ENCODE measurements at places on chromosomes 1 and 21.
A peak's percentile ranks its signal among the peaks of the same experiment; 100 is the strongest.

- DNase-seq, result peak; percentile 13
- H3K27me3 ChIP-seq, result no peaks in the 10 kb centered on the region
- no peaks in the 10 kb centered on the region for H3K36me3 ChIP-seq
- H3K4me1 ChIP-seq, result no peaks in the 10 kb centered on the region
- no peak overlapping the region for H3K27ac ChIP-seq
Measured at GRCh38 chr1:233477359-233477758, 136.5 kb upstream of the KCNK1 start.

GRCh38 chr1:19388980-19389379 is 76.9 kb downstream of the SLC66A1 start:
- peaks cover 11% of the 10 kb centered on the region for H3K36me3 ChIP-seq
- no peak for DNase-seq
- peaks cover 47% of the 10 kb centered on the region for H3K4me1 ChIP-seq
- no peak overlapping the region for H3K27ac ChIP-seq
- H3K27me3 ChIP-seq, result no peaks in the 10 kb centered on the region

GRCh38 chr1:93483606-93484005 is 35.7 kb downstream of the FNBP1L start:
- H3K27ac ChIP-seq, result no peak overlapping the region
- peak; percentile 2 for DNase-seq
- H3K36me3 ChIP-seq, result no peaks in the 10 kb centered on the region

- H3K4me1 ChIP-seq, result no peaks in the 10 kb centered on the region
- H3K36me3 ChIP-seq, result no peaks in the 10 kb centered on the region
- DNase-seq, result no peak
- H3K4me3 ChIP-seq, result no peak overlapping the region
Measured at GRCh38 chr1:195851804-195852203, 756.4 kb downstream of the KCNT2 start.

DNA sequence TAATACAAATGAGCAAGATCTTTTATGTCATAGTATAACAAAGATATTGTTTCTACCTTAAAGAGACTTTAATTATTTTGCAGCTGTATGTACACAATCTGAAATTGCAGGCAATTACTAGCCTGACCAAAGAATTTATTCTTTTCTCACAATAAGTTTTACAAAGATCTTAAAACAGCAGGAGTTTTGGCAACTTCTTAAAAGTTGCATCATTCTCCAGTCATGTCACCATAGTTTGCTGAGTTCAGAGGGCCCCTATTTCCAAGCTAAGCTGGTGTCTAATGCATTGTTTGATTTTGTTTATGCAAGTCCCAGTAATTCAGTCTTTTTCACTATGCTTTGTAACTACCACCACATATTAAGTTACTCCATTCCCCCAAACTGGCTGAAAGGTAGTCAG is 114.8 kb downstream of the DNAH14 start:
- H3K27ac ChIP-seq, result no peak overlapping the region
- H3K4me3 ChIP-seq, result no peak overlapping the region
- no peaks in the 10 kb centered on the region for H3K27me3 ChIP-seq
- DNase-seq, result peak; percentile 33

GRCh38 chr1:155184835-155185782 is 11.5 kb downstream of the TRIM46 start:
- no peaks in the 10 kb centered on the region for H3K4me1 ChIP-seq
- H3K27ac ChIP-seq, result no peak overlapping the region
- H3K36me3 ChIP-seq, result no peaks in the 10 kb centered on the region
- DNase-seq, result no peak
- H3K4me3 ChIP-seq, result no peak overlapping the region

DNA sequence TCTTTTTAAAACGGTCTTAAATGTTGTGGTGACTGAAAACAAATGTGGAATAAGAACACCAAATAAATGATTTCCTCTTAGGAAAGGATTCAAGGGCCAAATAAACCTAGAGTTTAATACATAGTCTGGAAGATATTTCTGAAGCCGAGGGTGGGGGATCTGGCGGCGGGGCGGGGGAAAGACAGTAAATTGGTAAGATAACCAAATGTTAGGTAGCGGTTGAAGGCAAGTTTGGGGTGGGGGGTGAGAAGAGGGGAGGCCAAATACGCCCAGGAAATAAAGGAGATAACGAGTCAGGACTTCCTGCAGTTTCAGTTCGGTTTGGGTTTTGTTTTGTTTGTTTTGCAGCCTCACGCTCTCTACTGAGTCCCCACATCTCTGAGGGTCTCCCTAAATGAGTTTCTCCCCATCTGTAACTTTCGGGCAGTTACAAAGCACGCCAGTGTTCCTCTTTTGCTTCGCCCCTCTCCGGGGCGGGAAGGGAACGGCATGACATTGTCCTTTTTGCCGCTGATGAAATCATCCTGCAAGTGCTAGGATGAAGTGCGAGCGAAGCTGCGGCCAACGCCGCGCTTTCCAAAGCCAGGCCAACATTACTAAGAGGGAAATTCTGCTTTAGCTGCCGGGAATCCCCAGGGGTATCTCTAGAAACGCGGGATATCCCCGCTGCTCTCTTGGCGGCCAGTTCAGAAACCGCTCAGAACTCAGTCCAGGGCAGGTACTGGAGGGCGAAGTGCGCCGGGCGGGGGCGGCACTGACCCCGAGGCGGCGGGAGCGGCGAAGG is 844 bp downstream of the NIBAN1 start:
- no peaks in the 10 kb centered on the region for H3K36me3 ChIP-seq
- peaks cover 31% of the 10 kb centered on the region for H3K4me1 ChIP-seq
- no peaks in the 10 kb centered on the region for H3K27me3 ChIP-seq
- peak overlapping the region; percentile 21 for H3K27ac ChIP-seq

Measured in GM23248 (cell line).